ENCODE measurements at places on chromosomes 7 and 10.

DNA sequence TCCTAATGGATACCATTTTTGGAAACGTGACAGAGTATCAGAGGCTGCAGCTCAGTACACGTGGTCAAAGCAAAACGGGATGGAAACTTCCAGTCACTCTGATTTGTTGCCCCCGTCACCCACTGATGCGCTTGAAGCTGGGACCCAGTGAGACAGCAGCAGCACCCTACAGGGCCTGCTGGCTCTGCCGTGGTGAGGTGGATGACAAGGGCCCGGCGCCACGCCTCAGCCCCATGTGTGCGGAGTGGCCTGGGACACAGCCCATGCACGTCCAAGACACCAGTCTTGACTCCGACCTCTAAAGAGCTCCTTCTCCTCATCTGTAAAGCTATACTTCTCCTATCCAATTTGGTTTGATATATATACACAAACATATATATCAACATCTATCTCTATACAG lies 39.0 kb downstream of the CLEC2L start:
- no peak for DNase-seq

DNA sequence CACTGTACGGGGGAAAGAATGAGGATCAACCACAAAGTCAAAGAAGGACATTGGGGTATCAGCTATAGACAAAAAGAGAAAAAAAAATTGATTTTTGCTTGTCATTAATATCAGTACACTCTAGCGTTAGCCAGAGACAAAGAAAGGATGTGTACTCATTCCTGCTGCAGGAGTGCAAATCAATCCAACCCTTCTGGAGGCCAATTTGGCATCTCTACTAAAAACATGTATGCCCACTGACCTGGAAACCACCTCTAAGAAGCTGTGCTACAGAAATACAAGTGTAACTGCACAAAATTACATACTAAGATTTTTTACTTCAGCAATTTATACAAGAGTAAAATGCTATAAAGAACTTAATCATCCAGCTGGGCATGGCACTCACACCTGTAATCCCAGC lies 13.6 kb downstream of the NSMCE4A start:
- DNase-seq = no peak

DNA sequence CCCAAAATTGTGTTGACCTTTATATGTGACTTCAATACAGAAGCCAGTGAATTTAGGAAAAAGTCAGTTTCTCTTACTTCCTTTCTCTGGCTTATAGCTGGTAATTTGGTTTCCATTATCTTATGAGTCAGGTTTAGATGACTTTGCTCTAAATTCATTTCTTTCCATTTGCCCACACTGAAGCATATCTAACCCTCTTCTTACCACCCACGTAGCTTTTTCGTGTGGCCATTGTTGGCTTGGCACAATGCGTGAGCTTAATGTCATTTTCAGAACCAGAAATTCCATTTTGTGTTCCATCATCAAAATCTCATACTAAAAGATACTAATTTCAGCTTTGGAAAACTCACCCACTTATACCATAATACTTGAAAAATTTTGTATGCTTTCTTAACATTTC lies 271.2 kb downstream of the INHBA start:
- no peak for DNase-seq

DNA sequence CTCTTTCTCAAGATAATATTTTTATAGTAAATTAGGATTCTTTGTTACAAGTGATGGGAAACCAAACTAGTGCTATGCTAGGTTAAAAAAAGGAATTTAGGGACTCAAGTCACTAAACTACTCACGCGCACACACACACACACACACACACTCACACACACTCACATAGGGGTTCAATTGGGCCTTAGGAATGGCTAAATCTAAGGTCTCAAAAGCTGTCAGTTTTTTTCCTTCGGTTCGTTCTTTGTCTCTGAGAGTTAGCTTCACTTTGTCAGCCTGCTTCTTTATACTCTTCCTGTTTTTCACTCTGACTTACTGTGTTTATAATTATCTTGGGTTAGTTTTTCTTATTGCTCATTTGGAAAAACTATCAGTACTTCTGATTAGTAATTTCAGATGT lies 138.9 kb downstream of the ADK start:
- DNase-seq = no peak

GRCh38 chr7:29987083-29987482 lies 2.5 kb downstream of the SCRN1 start:
- DNase-seq = no peak

DNA sequence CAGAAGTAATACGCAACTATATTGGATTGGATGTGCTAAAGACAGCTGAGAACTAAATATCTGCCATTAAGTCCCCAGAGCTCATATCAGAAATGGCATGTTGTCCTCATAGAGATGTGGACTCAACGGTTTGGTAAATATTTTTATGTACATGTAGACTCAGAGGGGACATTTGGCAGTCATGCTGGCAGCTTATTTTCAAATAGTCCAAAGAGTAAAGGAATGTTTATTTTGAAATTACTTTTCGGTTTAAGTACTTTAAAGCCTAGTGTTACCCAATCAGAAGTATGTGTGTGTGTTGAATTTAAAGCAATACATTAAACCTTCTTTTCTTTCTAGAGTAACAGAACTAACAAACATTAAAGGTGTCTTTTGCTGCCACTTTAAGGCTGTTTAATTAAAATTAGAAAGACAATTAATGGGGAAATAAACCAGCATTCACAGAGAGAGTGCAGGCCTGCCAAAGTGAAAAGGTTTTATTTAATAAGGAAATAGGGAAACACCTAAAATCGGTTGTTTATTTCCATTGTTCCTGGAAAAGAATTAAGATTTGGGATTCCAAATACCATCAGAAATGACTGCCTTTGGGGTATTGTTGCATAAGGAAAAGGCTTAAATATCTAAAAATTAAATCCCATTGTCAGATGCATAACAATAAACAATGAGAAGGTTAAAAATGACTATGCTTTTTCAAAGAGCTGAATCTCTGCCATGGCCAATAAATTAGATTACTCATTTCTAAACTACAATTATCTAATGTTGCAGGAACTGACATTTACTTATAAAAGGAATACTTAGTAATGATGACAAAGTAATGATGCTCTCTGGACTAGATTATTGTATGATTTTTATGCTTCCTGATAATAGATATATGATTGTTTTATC lies 113.4 kb upstream of the AHR start:
- no peak for DNase-seq

Measured in BE2C (cell line).